ENCODE measurements at places on chromosomes 3 and 15.

DNA sequence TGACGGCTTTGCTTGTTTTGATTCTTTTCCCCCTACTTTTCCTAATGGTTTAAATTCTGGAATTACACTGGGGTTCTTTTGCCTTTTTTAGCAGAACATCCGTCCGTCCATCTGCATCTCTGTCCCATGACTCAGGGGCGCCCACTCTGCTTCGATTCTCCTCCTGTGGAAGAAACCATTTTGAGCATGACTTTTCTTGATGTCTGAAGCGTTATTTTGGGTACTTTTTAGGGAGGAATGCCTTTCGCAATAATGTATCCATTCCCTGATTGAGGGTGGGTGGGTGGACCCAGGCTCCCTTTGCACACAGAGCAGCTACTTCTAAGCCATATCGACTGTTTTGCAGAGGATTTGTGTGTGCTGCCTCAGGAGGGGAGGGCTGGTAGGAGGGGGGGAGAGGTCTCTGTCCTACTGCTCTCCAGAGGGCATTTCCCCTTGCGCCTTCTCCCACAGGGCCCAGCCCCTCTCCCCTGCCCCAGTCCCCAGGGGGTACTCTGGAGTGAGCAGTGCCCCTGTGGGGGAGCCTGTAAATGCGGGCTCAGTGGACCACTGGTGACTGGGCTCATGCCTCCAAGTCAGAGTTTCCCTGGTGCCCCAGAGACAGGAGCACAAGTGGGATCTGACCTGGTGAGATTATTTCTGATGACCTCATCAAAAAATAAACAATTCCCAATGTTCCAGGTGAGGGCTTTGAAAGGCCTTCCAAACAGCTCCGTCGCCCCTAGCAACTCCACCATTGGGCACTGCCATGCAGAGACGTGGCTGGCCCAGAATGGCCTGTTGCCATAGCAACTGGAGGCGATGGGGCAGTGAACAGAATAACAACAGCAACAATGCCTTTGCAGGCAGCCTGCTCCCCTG, 19.5 kb upstream of the BSN start:
- DNase-seq: no peak

DNA sequence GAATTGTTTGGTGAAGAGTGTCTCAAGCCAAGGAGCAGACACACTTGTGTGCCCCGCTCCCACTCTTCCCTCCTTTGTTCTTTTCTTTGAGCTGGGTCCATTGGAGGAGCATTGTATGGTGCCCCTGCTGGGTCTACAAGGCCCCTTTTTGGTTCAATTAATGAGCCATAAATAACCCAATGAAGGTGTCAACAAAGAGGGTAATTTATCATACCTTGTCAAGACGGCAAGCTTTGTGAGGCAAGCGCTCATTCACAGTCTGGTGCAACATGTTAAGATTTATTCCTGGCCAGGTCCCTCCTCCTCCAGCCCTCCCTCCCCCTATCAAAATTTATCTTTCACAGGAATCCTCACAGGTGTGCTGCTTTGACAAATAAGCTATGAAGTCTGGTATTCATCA, 300.1 kb downstream of the RORA start:
- DNase-seq: no peak

GRCh38 chr3:111819927-111820326, 39.1 kb upstream of the PHLDB2 start:
- DNase-seq: no peak

DNA sequence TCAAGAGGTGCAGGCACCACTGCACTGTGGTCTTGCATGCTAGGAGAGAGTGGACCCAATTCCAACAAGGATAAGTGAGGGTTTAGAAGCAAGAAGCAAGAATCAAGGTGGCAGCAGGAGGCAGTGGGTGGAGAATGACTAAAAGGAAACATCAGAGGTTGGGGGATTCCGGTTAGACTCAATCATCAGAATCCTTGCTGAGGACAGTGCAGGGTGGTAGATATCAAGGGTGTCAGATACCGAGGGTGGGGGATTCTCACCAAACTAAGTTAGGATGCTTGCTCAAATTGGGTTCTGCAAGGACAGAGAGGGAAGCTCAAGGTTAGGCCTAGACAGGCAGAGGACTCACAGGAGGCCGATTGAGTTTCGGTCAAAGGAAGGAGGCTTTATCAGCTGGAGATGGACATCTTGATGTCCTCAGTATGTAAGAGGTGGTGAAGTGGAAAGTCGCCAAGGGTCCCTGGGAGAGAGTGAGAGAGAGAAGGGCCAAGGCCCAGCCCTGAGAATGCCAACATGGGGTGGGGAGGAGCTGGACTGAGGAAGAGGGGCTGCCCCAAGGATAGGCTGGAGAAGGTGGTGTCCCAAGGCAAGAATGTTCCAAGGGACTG, 102.2 kb downstream of the ARNT2 start:
- DNase-seq: no peak

DNA sequence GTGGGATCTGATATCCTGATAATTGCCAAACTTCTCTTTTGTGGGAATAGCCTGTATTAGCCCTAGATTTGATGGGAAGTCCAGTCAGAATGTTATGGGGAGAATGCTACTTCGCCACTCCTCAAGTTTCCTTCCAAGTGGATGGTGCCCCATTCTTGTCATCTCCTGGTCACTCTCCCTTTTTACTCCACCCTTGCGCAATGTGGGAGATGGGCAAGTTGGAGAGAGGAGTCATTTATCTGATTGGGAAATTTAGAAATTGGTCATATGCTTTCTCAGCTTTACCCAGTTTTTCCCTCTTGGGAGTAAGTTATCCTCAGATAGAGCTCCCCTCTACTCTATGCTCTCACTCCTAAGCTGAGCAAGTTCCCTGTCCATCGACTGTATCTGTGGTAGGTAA, 14.4 kb downstream of the FANCD2OS start:
- DNase-seq: no peak

DNA sequence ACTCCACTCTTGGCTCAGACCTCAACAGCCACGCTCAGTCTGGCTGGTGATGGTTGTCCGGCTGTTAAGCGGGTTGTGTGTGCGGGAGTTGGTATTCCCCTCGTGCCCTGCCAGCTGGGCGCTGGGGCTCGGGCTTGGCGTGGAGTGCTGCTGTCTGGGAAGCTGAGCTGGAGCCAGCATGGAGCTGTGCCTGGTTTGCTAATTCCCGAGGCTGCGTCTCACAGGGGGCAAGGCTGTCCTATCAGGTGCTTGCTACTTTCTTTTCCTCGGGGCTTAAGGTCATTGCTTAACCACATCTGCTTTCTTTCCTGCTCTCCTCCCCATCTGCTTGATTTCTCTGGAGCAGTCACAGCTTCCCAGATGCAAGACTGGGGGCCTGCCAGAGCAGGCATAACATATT, 29.9 kb downstream of the PDIA5 start:
- peak; percentile 81 for DNase-seq

DNA sequence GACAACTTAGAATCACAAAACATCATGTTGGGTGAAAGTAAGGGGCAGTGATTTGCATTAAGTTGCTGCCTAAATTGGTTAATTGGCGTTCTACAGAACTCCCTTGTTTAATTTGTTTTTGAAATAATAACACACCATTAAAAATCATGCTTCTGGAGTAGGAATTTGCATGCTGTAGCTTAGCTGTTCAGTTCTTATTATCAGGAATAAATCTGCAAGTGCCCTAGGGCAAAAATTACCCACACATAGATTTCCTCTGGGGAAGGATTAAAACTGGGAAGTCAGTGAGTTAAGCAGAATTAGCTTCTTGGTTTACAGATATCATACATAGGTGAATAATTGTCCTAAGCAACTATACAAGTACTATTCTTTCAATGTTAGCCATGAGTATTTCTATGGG, 381.6 kb upstream of the NAALADL2 start:
- no peak for DNase-seq

DNA sequence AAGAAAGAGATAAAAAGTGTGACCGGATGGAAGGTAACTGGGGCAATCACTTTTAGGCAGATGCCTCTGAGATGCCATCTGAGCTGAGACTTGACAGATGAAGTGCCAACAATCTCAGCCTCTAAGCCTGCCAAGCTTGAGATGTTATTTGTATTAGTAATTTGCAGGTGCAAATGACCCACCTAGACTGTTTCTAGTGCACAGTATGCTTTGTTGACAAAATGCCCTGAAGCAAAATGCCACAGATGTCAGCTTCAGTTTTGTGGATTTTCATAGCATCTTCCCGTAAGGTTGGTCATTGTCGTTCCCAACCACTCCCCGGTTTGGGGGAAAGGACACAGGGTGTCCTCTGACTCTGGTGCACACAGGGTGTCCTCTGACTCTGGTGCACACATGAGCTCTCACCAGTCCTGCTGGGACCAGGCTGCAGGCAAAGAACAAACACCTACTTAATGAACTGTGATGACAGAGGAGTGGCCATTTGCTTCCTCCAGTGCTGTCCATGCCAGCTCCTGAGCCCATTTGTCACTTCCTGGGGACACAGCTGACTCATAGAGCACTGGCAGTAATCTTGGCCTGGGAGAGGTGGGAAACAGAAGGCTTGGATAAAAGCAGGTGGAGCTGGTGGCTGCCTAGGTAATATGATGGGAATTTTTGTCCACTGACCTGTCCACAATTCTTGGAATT, 16.7 kb upstream of the PPP1R2 start:
- DNase-seq: no peak

GRCh38 chr15:64581408-64581761, 121.0 kb downstream of the ZNF609 start:
- no peak for DNase-seq

- peak; percentile 47 for DNase-seq
These were observed 970 bp downstream of the BBX start for GRCh38 chr3:107523539-107524325.

GRCh38 chr15:71455107-71455506, 339.8 kb downstream of the THSD4 start:
- DNase-seq: no peak

DNA sequence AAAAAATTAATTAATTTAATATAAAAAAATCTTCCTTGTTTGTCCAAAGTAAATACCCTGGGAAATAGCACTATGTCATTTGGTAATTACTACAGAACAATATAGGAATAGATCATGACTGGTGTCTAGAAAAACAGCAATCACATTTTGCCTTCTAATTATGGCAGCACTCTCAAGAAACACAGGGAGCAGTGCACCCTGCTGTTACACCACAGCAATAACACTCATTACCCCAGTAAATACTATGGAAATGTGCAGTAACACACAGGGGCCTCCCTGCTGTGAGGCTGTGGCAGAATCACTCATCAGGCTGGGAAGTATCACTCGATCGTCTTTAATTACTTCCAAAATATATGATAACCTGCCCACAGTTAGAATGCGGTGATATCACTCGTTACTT, 646.0 kb downstream of the TUSC7 start:
- peak; percentile 6 for DNase-seq

Measured in fibroblast of the aortic adventitia (primary cell).